ELF-1 (cell line): ENCODE measurements at places on chromosomes 13 and 19.
A peak's percentile ranks its signal among the peaks of the same experiment; 100 is the strongest.

DNA sequence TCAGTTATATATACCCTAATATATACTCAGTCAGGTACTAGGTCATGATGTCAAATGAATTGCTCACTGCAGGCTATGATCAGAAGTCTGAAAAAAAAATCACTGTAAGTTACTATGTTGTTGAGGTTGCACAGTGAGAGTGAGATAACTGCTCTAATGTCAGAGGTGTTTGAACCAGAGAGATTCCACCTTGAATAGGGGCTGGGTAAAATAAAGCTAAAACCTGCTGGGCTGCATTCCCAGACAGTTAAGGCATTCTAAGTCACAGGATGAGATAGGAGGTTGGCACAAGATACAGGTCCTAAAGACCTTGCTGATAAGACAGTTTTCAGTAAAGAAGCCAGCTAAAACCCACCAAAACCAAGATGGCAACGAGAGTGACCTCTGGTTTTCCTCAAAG, 10.2 kb downstream of the EPSTI1 start:
- peak; percentile 75 for DNase-seq

GRCh38 chr19:32231691-32232090, 113.7 kb upstream of the ZNF507 start:
- no peak for DNase-seq

- no peak for DNase-seq
Observed at GRCh38 chr19:45768655-45768983, 433 bp downstream of the SIX5 start.

- DNase-seq: no peak
Observed at GRCh38 chr13:20438801-20439200, 86.9 kb downstream of the CRYL1 start.

- DNase-seq: no peak
Observed at GRCh38 chr13:34515201-34515600, 426.9 kb upstream of the NBEA start.

DNA sequence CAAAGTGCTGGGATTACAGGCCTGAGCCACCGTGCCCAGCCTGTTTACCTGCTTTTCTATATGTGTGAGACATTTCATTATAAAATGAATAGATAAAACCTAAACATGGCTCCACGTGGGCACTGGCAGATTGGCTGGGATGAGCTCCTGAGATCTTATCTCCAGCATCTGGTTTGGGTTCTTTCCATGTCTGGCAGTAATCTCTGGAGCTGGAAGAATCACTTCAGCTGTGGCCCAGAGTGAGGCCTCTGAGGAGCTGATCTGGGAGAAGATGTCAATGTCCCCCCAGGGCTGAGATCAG, 5.5 kb upstream of the SULT2A1 start:
- no peak for DNase-seq

DNA sequence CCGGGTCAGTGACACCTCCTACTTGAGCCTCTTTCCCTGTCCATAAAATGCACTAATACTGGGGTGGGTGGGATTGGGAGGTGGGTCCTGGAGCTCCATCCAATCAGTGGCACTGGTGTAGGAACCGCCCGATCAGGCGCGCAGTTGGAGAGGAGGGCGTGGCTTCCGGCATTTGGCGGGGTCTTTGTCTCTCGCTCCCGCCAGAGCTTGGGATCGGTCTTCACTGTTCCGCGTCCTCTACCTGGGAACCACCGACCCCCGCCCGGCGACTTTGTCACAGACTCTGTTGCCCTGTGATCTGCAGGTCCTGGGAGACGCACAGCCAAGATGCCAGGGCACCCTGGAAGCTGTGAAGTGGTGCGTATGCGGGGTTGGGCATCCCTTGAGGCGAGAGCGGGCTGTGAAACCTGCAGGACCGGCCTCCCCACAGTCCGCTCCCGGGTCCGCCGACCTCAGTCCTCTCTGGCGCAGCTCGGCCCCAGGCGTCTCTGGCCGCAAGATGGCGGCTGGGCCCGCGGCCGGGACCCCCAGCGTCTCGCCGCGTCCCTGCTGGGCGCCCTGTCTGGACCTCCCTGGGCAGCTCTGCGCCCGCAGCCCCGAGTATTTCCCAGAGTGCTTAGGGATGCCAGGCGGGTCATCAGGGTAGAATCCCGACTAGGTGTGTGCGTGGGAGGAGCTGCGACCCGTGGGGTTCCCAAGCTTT, 41.6 kb upstream of the ZNF730 start:
- DNase-seq: peak; percentile 97

DNA sequence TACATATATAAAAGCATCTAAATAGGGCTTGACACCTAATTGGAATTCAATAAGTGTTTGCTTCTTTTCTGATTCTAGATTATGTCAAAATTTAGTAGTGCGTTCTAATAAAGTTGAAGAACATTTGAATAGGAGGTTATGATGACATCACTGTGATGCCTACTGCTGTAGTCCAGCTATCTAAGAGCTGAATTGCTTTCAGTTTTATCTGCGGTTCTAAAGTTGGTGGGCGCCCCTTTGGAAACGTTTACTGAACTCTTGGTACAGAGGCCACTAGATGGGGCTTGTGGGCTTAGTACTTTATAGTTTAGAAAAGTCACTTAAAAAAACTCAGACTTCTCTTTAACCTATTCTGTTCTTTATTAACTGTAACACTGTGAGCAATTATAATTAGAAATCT, 776.9 kb downstream of the GPC5 start:
- peak; percentile 10 for DNase-seq

DNA sequence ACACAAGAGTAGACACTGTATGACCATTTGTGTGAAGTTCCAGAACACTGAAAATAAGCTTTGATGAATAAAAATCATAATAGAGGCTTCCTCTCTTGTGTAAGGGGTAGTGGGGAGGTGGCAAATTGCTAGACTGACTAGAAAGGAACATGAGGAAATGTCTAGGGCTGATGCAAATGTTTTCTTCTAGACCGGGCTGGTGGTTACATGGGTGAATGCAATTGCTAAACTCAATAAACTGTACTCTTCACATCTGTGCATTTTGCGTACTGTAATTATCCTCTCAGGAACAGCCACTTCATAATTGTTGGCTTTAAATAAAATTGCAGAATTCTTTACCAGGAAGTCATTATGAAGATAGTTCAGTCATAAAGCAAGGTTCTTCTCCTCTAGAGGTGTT, 5.2 kb upstream of the KBTBD7 start:
- no peak for DNase-seq

GRCh38 chr19:19137556-19138108, 646 bp downstream of the TMEM161A start:
- no peak for DNase-seq

DNA sequence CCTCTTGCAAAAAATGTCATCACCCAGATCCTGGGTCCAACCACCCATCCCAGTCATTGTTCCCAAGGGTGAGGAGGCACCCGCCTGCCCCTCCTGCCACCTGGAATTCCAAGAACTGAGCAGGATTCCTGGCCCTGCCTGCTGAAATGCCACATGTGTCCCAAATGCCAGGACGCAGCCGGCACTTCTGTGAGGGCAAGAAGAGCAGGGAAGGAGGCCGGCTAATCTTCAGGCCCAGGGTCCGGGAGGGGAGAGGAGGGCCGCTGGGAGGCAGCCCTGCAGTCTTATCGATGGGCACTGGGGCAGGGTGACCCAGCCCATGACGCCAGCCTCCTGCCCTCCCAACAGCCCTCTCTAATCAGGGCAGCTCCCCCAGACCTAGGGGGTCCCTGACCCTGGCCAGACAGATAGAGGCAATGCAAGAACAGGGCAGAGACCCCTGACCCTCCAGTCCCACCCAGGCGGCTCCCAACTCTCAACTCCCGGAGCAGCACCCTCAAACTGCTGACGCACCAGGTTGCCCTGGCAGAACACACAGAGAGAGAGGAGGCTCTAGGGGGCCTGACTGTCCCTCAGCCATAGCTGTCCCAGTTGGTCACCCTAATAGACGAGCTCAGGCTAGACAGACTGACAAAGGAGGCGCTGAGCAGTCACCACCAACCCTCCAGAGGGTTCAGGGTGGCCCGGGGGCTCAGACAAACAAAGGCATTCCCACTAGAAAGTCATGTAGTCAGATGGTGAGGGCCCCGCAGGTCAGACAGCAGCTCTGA, 1.5 kb downstream of the MFSD12 start:
- no peak for DNase-seq

GRCh38 chr13:43300865-43301264, 277.5 kb downstream of the DNAJC15 start:
- no peak for DNase-seq

DNA sequence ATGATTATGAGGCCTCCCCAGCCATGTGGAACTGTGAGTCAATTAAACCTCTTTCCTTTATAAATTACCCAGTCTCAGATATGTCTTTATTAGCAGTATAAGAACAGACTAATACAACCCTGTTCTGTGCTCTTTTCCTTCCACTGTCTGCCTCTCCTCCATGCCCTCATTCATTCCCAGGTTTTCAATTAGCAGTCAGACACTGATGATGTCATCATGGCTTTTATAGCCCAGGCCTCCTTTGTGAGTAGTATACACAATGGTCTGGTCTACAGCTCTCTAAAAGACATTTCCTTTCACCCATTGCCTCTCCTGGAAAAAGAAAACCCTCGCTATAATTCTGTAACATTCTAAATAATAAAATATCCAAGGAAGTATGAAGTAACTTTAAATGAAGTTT, 25.5 kb downstream of the FGF14 start:
- no peak for DNase-seq

- no peak for DNase-seq
Observed at GRCh38 chr13:98290261-98290660, 113.2 kb upstream of the RNF113B start.

- peak; percentile 31 for DNase-seq
Observed at GRCh38 chr13:112655913-112656312, 33.9 kb upstream of the ATP11A start.

DNA sequence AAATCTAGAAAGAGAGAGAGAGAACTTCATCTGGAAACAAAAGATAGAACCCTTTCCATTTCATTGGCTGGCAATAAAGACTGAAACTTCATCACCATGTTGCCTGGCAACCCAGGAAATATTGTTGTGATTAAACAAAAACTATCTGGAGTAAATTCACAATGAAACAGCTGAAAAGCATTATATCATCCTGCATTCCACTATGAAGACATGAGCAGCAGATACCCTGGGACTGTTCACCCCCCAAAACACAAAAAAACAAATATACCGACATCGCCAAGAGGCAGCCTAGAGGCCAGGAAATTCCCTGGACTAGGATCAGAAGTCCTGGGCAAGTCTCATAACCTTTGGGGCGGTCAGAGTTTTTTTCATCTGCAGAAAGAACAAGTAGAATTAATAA, 158.3 kb downstream of the FOXO1 start:
- no peak for DNase-seq

DNA sequence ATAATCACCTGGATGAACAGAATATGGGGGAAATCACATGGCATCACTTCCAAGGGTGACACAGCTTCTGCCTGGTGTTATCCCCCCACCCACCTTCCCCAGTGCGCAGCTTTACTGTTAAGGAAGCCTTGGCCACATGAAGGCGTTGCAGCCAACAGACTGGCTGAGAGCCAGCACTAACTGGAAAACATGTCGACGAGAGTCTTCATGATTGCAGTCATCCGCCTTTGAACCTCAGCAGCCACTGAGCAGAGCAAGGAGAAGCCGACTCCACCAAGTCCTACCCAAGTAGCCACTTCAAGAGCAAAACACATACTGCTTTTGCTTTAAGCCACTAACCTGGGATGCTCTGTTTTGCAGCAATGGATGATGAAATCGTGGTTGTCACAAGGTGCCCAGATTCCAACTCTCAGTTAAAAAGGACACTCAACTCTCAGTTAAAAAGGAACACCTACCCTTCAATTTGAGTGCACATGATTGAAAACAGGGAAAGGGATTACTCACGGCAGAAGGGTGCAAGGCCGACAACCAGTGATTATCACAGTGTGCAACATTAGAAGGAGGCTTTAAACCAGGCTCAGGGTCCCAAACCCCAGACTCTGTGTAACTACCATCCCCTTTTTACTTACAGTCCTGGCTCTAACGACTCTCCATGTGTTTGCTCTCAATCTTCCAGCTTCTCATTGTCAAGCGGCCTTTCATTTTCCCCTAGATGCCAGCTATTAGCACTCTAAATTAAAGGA, 149.1 kb downstream of the KLF12 start:
- no peak for DNase-seq

GRCh38 chr13:77459592-77459991, 75.9 kb upstream of the SCEL start:
- DNase-seq: no peak

DNA sequence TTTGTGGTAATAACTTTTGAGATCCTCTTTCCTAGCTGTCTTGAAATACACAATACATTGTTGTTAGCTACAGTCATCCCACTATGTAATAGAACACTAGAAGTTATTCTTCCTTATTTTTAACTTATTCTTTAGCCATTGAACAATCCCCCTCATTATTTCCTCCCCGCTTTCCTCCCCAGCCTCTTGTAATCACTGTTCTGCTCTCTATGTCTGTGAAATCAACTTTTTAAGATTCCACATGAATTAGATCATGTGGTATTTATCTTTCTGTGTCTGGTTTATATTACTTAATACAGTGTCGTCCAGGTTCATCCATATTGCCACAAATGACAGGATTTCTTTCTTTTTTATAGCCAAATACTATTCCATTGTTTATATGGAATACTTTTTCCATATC, 72.9 kb downstream of the SLC10A2 start:
- DNase-seq: no peak

DNA sequence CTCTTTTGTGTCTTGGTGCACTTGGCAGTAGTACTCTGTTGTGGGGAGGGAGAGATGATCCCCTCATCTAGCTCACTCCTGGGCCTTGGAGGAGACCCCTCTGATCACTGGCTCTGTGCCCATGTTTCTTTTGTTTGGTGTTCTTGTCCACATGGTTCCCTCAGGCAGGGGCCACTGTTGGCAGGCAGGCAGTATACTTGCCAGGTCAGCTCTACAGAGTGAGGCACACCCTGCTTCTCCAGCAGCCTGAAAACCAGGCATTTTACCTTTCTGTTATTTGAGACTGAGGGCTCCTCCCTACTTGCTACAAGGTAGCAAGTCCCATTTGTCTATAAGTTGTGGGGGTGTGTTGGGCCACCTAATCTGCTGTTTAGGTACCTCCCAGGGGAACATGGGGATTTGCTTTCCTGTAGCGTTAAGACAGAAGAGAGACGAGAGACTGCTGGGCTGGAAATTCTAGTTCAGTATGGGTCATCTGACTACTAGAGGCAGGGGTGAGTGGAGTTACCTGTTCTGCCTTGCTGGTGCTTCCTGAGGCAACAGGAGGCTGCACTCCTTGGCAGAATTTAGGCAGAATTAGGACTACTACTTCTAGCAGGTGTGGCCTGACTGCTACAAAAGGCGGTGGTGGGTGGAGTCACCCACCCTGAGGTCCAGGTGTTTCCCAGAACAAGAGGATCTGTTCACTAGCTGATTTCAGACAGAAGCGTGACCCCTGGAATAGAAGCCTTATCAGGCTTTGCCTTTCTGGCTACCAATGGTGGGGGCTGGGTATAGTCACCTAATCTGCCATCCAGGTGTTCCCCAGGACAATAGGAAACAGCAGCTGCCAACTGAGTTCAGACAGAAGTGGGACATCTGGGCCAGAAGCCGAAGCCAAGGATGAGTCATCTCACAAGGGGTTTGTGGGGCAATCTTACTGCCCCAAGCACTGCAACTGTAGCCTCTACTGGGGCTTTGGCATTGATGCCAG, 843.0 kb upstream of the ATXN8OS start:
- DNase-seq: peak; percentile 56

DNA sequence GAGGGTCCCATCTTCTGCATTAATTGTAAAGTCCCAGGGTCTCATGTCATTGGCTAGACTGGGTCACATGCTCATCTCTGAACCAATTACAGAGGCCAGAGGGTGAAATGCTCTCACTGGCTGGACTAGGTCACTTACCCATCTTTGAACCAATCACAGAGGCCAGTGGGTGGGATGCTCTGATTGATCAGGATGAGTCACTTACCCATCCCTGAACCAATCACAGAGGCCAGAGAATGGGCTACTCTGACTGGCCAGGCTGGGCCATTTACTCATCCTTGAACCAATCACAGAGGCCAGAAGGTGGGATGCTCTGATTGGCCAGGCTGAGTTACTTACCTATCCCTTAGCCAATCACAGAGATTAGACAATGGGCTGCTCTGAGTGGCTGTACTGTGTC, 5.3 kb downstream of the MISP start:
- peak; percentile 46 for DNase-seq
